ENCODE measurements at places on chromosomes 12 and 14.

DNA sequence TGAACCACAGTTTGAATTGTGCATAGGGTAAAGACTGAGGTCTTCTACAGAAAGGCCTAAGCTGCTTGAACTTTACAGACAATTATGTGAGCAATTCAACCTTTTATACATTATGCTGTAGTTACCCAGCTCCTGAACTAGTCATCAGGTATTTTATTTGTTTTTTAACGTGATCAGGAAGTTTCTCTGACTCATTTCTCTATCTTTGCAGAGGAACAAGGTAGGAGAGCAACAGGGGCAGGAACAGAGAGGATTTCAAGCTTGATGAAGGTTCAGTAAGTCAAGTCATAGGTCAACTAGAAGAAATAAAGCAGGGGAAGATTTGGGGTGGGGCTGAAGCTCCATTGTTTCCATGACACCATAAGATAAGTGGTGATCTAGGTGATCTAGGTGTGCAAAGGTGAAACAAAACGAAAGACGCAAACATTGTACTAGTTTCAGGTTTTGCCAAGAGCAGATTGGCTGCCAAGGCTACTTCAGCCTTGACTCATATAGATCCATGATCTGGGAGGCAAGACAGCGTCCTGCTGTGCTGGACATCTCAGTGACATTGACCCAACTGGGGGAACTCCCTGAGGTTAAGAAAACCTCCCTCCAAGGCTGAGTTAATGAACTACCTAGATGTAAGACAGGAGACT, 198.1 kb downstream of the DAD1 start:
- DNase-seq = no peak

DNA sequence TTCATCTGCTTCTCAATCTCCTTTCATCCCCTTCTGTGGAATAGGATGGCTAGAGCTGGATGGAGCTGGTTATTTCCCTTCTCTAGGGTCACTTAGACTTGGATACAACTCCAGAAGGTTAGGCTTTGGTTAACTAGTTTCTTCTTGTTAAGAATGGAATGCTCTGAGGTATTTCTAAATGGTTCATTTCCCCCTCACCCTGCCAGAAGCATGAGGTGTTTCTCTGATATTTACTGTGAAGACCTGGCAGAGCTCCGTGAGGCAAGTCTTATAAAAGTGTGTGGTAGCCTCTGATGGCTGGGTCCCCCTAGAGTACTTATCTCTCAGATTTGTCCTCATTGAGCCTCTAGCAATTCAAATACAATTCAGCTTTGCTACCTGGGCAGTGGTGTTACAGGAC, 207.9 kb downstream of the SLC16A7 start:
- no peak for DNase-seq

DNA sequence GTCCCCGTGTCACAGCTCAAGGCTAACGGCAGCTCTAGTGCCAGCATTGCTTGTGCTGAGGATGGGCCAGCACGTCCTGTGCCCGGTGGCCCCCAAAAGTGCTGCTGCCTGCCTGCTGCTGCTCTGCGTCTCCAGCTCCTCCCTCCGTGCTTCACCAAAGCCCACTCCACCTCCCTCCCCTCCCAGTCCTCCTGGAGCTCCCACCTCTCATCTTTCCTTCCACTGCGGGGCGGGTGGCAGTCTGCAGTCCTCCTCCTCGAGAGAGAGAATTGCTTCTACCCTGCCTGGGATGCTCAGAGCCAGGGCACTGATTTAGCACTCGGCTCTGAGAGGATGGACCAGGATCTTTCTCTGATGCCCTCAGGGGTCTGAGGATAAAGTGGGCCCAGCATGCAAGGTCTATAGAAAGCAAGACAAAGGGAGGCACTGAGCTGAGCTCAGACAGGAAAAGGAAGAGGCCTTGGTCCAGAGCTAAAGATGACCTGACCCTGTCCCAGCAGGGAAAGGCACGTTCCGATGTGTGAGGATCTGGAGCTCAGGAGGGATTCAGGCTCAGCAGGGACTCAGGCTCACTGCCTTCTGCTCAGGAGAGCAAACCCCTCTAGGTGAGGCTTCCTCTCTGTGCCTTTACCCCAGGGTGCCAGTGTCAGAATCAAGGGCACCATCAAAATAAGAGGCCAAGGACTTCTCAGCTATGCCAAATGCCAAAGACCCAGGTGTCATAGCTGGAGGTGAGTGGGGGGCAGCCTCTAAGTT, 113.1 kb upstream of the FKBP4 start:
- DNase-seq = no peak

- no peak for DNase-seq
These were observed 2.1 kb downstream of the SLC39A2 start for GRCh38 chr14:21001218-21001617.

DNA sequence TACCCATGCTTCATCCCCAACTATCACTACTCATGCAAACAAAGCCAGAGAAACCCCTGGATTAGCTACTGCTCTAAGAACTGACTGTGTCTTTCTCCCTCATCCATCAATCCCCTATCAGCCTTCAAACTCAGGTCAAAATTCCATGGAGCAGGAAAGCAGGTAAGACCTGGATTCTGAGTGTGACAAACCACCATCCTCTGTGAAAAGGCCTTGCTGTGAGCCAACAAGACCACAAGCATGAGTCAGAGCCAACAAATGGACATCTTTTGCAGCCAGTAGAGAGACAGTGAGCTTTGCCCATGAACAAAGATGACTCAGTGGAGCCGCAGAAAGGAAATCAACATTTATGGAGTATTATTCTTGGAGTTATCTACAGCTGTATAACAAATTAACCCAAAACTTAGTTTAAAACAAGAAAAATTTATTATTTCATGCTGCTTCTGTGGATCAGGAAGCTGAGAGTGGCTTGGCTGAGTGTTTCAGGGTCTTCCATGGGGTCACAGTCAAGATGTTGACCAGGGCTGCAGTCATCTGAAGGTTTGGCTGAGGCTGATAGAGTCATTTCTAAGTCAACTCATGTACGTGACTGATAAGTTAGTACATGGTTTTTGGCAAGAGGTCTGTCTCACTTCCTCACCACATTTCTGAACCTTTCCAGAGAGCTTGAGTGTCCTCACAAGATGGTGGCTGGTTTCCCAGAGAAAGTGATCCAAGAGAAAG, 61.1 kb downstream of the PITPNM2 start:
- no peak for DNase-seq

DNA sequence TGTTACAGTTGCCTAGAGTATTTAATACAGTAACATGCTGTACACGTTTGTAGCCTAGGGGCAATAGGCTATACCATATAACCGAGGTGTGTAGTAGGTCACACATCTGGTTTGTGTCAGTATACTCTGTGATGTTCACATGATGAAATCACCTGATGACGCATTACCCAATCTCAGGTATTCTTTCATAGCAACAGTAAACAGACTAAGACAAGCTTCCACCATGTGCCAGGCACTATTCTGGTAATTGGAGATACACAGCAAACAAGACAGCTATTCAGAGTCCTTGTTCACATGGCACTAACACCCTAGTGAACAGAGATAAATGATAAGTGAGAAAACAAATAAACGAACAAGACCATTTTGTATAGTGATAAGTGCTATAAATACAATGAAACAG, 3.8 kb upstream of the PDE3A start:
- no peak for DNase-seq

DNA sequence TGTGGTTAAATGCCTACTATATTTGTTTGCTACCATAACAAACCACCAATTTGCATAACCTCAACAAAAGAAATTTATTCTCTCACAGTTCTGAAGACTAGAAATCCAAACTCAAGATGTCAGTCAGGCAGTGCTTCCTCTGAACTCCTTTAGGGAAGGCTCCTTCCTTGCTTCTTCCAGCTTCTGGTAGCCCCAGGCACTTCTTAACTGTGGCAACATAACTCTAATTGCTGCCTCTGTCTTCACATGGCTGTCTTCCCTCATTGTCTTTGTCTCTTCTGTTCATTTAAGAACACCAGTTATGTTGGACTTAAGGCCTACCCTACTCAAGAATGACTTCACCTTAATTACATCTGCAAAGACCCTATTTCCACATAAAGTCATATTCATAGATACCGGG, 206.9 kb downstream of the SYT1 start:
- no peak for DNase-seq

GRCh38 chr12:116692605-116693004, 45.3 kb downstream of the SPRING1 start:
- DNase-seq = no peak

DNA sequence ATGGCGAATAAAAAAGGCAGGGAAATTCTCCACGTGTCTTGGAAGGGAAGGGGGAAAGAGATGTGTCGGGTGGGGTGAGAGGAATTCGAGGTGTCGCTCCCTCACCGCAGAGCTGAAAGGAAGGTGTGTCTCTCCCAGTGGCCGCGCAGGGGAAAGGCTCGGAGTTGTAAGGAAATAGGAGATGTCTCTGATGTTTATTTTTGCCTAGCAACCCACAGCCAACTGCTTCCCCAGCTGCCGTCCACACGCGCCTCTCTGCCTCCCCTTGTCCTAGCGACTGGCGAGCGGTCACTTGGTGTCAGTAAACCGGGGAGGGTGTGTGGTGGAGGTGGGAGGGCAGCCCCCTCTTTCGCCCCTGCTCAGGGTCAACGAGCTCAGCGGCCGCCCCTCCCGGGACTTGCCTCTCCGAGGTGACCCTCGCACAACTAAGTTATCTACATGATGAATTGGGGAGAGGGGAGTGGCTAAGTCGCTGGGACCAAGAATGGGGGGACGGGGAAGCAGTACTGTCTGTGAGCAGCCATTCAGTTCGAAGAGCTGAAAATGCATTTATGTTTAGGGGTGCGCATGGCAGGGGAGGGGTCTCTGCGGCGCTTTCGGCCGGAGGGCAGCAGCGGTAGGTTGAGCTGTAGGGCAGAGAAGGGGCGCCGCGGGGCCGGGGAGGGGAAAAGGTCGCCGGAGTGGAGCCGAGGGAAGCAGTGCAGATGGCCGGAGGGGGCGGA, 585 bp upstream of the DYRK2 start:
- DNase-seq = peak; percentile 72

DNA sequence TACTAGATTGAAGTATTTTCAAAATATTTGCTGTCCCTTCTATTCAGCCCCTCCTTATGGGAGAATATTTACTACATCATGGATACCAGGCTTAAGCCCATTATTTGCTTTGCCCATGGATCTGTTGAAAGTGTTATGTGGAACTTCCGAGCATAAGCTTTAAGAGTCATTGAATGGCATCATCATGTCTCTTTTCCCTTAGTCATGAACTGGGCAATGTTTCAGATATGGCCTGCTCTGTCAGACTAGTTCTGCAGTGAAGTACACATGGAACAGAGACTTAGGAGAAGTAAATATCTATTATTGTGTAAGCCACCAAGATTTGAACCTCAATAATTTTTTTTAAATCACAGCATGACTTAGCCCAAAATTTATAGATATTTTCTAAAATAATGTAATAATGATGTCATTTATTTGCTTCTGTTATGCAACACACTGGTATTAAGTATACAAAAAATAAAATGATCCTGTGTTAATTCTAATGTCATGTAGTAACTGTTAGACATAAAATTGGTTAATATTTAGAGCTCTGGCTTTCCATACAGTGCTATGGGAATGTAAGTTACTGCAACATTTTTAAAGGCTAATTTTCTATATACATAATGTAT, 1097.3 kb downstream of the SLC16A7 start:
- DNase-seq = no peak

DNA sequence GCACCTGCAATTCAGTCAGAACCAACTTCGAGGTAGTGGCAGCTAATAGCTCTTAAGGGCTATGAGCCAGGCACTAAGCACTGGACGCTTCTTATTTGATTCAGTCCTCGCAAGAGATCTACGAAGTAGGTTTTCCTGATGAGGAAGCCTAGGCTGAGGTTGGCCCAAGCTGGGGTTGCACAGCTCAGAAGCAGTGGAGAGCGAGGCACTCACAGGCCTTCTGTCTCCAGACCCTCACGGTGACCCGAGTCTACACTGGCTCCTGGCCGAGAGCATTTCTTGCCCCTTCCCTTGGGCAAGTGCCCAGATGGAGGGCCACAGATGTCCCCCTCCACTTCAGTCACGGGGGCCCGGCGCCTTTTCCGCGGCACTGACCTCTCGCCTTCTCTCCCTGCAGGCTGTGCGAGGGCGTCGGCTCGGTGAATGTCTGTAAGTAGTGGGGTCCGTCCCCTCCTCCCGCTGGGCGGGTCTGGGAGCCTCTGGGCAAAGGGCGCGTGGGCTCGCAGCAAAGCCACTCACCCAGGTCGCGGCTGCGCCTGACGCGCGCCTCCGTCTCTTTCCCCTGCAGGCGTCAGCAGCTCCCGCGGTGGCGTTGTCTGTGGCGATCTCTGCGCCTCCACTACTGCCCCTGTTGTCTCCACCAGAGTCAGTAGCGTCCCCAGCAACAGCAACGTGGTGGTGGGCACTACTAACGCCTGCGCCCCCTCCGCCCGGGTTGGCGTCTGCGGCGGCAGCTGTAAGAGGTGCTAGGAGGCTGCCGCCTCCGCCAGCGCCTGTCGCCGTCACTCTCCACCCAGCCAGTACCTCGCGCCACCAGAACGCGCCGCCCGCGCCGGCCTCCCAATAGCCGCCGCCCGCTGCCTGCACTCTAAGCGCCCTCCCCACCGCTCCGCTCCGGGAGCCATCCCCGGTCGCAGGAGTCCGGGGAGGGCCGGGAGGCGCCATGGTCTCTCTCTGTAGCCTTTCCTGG, 13.1 kb downstream of the KRT83 start:
- peak; percentile 27 for DNase-seq

- DNase-seq = no peak
These were observed 68.7 kb downstream of the SLC4A8 start for GRCh38 chr12:51493281-51493680.

- no peak for DNase-seq
These were observed at the start of gene LRTM2 for GRCh38 chr12:1820191-1820895. Gene LRTM2 (plus strand): TSS chr12:1820565. CDS start chr12:1828149, 7,584 bp downstream.

DNA sequence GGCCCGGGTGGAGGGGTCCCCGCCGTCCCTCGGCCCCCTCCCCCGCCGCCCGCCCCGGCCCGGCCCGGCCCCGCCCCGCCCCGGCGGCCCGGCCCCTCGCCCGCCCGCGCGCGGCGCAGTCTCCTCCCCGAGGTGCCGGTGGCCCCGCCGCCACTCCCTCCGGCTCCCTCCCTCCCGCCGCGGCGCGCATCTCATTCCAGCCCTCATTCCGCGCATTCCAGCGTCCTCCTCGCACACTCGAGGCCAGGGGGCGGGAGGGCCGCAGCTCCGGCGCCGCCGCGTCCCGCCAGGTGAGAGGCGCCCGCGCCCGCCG, at the start of gene TEAD4:
Gene TEAD4 (plus strand): TSS at position 206 of the 313 bp plus-strand sequence.
- DNase-seq = peak; percentile 22

- no peak for DNase-seq
These were observed 18.2 kb downstream of the BICDL1 start for GRCh38 chr12:120007272-120007671.

- DNase-seq = no peak
These were observed 18.8 kb downstream of the RPH3A start for GRCh38 chr12:112810235-112810917.

- no peak for DNase-seq
These were observed 58.6 kb upstream of the MANSC4 start for GRCh38 chr12:27838543-27839185.

GRCh38 chr12:120662879-120663278, 22.5 kb downstream of the CABP1 start:
- no peak for DNase-seq

GRCh38 chr12:65642061-65642661, 182.1 kb upstream of the HMGA2 start:
- no peak for DNase-seq

DNA sequence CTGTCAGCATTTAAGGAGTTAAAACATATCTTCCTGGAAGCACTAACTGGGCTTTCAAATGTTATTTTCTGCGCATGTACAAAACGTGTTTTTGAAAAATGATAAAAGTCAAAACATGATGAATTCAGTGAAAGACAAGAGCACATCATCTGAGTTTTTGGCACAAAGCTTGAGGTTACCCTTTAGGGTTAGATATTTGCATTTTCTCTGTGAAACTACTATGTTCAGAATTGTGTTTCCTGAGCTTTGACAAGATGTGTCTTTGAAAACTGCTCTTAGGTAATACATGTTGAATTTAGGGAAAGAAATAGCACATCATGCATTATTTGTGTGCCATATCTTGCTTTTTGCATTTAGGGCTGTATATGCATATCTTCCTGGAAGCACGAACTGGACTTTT, 79.0 kb downstream of the ASCL4 start:
- DNase-seq = no peak
